ENCODE measurements at places on chromosomes 5 and 9.

DNA sequence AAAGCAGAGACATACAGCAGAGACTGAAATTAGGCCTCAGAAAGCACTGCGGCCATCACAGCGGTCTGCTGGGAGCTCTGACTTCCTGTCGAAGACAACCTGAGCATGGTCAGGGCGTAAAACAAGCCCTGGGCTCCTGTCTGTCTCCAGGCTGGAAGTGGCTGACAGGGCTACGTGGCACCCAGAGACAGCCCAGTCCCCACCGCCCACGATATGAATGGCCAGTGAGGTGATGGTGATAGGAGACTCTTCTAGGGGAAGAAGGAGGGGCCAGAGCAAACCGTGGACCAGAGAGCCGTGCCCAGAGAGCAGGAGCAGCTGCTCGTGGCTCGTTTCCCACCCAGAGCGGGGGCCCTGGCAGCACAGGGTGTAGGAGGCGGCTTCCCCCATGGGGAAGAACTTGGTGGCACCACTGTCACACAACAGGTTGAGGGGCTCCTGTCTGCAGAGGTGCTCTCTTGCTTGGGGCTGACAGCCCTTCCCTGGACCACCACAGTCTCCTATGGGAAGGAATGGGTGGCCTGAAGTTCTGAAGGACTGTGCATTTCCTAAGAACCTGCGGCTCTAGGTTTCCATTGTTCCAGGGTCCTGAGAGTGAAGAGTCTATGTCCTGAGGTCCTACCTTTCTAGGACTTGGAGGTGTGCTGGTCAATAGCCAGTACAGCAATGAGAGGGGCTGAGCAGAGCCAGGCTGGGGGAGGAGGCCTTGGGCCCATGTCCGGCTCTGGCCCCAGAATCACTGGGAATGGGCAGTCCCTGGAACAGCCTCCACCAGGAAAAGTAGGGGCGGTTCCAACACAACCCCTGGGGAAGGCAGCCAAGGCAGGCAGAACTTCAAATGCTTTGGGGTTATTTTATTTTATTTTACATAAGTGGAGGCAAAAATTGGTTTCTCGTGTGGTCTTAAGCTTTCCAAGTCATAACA is 56.4 kb downstream of the BARX1 start:
- DNase-seq = no peak

DNA sequence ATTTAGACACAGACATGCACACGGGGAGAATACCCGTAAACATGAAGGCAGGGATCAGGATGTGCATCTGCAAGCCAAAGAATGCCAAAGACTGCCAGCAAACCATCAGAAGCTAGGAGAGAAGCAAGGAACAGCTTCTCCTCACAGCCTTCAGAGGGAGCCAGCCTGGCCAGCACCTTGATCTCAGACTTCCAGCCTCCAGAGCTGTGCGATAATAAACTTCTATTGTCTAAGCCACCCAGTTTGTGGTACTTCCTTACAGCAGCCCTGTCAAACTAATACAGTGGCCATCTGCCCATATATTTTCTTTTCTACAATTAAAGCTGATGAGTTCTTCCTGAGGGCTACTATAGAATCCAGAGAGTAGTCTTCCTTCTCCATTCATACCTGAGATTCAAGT is 135.0 kb downstream of the SNCAIP start:
- no peak for DNase-seq

DNA sequence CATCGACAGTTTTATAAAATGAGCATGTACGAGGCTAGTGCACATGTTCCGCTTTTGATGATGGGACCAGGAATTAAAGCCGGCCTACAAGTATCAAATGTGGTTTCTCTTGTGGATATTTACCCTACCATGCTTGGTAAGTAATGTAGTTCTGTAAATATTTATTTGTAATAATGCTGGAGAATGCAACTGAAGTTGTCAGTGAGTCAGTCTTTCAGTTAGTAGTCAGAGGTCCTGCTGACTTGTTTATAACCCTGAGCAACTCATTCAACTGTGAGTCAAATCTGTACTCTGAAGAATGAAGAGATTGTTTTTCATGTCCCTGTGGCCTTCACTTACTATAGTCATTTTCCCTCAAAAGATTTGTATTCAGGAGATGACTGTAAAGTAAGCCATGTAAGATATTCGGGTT is 28.4 kb upstream of the GPR150 start:
- no peak for DNase-seq

- DNase-seq = no peak
Measured at GRCh38 chr9:127153501-127153900, 31.1 kb upstream of the ANGPTL2 start.

- no peak for DNase-seq
Measured at GRCh38 chr5:106172681-106173532, 1497.8 kb downstream of the EFNA5 start.

DNA sequence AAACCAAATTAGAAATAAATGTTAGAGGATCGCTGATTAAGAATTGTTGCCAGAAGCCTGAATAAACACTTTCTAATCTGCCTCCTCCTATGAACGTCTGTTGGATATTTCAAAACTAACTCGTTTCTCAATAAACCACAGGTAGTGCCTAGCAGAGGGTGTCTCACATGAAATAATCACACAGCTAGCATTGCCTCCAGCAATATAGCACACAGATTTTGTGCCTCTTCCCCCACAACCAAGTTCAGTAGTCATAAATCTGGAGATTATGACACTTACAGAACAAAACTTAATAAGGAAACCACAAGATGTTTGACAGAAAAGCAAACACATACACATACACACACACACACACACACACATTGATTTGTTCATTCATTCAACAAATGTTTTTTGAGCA is 173.2 kb upstream of the CDH10 start:
- no peak for DNase-seq

- no peak for DNase-seq
Measured at GRCh38 chr5:38576961-38577684, 20.7 kb upstream of the LIFR start.

DNA sequence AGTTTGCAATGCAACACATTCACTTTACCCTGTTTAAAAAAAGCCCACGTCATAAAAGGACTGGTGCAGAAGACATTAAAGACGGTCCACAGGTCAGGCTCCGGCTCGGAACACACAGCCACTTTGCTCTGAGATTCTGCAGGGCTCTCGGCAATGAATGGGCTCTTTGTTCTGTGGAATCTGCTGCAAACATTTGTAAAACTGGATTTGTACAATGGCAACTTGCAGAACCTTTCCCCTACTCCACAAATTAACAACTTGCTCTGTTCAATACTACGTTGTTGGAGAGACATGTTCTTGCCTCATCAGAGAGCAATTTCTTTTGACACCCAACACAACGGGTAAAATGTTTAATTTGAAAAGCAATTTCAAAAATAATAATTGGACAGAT is 13.0 kb upstream of the NR5A1 start:
- no peak for DNase-seq

DNA sequence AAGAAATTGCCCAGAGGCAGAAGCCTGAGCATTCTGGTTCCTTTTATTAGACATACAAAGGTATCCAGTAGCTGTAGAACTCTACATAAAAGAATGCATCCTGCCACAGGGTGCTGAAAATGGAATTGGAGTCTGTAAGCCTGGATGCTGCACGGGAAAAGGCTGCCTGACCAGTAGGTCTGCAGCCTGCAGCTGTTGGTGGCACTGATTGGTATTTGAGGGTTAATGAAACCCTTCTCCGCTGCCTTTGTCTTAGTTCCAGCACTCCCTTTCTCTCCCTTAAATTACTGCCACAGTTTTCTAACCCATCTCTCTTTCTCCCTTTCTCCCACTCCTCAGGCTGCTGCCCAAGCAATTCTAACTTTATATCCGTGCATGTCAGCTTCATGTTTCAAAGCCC is 64.7 kb downstream of the BRINP1 start:
- no peak for DNase-seq

DNA sequence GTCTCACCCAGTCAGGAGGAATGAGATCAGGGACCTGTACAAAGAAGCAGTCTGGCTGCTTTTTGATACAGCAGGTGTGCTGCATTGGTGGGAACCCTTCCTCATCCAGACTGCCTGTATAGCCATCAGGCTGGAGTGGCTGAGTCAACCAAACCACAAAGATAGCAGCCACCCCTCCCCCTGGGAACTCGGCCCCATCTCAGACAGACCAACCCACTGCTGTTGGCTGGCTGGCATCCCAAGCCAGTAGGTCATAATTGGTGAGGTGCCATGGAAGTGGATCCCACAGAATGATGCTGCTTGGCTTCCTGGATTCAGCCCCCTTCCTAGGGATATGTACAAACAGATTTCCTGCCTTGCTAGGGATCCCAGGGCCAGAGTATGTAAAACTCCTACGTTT is 60.9 kb downstream of the YTHDC2 start:
- DNase-seq = no peak
